ENCODE measurements at places on chromosomes 13 and 19. TPM values are rescaled to one million over a fixed set of nuclear protein-coding genes. Genes with fewer than 3 reads are reported as not detected.

DNA sequence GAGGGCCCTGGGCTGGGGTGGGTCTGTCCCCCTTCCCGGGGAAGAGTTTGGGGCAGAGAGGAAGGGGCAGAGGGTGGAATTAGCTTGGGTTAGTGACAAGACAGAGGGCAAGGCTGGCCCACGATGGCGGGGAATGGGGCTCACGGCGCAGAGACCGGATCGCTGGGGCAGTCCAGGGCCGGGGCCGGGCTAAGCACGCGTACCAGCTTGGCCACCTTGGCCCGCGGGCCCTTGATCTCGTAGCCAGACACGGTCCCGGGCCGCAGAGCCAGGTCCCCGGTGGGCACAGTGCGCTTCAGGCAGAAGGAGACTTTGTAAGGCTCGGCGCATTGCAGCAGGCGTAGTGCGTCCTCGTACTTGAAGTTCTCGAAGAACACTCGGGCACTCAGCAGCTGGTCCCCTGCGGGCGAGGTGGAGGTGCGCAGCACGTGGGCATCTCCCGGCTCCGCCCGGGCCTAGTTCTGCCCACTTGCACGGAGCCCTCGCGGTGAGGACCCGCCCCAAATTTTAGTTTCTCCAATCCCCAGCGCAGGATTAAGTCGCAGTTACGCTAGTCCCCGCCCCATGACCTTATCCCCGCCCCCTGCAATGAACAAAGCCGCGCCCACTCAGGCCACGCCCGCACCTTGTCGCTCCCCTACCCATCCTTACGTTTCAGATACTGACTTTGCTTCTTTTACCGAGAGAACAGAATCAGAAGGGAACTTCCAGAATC is 8.6 kb upstream of the HIPK4 start:
- DNase-seq: peak; percentile 51

- peak; percentile 92 for DNase-seq
Measured at GRCh38 chr19:49664171-49665035, 1.3 kb downstream of the IRF3 start.

SIGLEC9 gene
- total RNA-seq: 0.59 TPM

GRCh38 chr19:3653865-3654513 is 27.4 kb upstream of the CACTIN start:
- no peak for DNase-seq

GRCh38 chr13:33945477-33945876 is 127.5 kb downstream of the RFC3 start:
- no peak for DNase-seq

ZNF534 gene
- not detected for total RNA-seq

- DNase-seq: no peak
Measured at GRCh38 chr13:49216334-49216733, 3.8 kb upstream of the MLNR start.

ZNF888 gene
- total RNA-seq: 3.0 TPM

DNA sequence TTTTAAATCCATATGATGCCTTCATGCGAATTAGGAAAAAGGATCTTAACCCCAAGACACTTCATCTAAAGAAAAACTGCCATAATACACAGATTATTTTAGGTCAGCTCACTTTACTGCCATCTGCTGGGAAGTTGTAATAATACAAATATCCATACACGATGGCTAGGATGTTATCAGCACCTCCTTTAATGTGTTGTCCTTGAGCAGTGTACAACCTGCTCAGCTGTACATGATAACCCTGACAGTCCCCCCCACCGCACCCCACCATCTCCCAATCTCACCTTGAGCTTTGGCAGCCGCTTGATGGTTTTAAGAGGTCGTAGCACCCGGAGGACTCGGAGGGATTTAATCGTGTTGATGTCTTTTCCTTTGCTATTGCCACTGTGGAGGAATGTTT is 112.2 kb downstream of the IER2 start:
- DNase-seq: no peak

GRCh38 chr19:49403404-49404187 is 15.5 kb downstream of the KASH5 start:
- no peak for DNase-seq

DNA sequence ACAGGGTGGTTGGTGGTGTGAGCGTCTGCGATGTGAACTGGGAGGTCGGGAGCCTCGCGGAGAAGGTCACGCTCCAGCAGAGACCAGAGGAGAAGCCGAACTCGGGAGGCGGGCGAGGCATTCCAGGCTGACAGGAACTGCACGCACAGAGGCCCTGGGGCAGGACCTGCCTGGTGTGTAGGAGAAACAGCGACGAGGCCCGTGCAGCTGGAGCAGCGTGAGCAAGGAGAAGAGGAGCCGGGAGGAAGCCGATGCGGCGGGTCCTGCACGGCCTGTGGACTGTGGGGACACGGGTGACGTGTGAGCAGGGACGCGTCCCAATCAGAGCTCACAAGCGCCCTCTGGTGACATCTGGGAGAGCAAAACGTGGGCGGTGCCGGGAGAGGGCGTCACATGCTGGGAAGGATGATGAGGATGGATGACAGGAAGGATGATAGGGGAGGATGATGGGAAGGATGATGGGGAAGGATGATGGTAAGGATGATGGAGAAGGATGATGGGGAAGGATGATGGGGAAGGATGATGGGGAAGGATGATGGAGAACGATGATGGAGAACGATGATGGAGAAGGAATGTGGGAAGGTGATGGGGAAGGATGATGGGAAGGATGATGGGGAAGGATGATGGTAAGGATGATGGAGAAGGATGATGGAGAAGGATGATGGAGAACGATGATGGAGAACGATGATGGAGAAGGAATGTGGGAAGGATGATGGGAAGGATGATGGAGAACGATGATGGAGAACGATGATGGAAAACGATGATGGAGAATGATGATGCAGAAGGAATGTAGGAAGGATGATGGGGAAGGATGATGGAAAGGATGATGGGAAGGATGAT is 16.1 kb upstream of the MADCAM1 start:
- DNase-seq: peak; percentile 34

GRCh38 chr19:45418802-45419201 is 4.9 kb downstream of the ERCC1 start:
- DNase-seq: no peak

- no peak for DNase-seq
Measured at GRCh38 chr13:111295886-111296285, 24.6 kb upstream of the TEX29 start.

- no peak for DNase-seq
Measured at GRCh38 chr13:44972956-44973581, 16.2 kb downstream of the NUFIP1 start.

POSTN gene
- total RNA-seq: not detected

PLVAP gene
- total RNA-seq: not detected

NAA16 gene
- 76.9 TPM for total RNA-seq

IGSF23 gene
- total RNA-seq: not detected

LRRC63 gene
- 0.17 TPM for total RNA-seq

GRCh38 chr19:12984143-12984627 is 11.1 kb upstream of the NFIX start:
- DNase-seq: no peak

DNA sequence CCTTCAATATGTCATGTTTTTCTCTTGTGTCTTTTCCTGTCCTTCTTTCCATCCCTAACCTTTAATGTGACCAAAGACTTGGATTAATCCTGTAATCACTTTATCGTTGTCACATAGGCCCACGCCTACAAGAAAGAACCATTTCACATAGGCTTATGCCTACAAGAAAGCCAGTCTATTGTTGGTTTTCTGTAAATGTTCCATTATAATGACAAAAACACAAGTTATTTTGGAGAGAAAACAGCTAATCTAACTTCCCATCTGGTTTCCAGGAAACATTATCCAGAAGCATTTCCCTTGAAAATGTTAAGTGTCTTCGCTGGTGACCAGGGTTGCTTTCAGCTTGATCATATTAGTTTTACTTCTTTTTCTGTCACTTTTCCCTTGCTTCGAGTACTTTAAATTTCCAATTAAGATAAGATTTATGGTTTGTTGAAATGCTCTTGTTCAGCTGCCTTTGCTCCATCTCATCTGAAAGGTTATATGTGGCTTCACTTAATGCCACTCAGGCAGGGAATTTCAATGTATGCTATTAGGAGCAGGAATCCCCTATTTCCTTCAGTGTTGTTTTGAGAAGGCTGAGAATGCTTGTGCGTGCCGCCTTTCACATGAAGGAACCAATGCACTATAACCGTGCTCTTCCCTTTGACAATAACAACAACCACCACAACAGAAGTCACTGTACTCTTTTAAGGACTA is 708.2 kb downstream of the EFNB2 start:
- no peak for DNase-seq

- no peak for DNase-seq
Measured at GRCh38 chr13:110509478-110509926, 52.0 kb downstream of the RAB20 start.

DNA sequence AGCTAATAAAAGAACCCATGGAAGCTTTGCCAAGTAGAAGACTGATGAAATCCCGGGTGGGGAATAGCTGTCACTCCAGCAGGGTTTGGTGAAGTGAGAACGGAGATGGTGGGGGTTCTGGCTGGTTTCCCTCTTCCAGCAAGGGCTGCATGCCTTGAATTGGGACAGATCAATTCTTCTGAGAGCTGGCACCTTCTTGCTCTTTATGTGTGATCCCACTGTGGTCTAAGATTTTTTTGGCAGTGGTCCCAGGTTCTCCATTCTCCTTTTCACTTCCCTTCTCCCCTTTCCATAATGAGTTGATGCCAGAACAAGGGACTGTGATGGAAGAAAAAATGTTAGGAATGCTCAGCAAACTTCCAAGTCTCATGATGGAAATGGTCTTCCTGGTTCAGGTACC is 50.0 kb downstream of the TNFSF11 start:
- DNase-seq: no peak

DNA sequence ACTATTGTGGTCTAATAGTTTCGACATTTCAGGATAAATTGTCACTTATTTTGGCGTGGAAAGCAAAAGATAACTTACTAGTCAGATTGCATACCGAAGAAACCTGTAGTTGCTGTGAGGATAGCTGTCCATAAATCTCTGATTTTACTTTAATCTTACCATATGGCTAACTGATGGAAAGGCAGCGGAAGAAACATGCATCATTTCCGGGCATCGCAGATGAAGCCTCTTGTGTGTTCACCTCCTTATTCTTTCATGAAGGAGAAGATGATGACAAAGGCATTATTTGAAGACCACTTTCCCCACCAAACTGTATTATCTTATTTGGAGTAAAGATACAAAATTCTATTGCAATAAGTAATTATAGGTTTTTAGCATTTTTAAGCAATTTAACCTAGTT is 763.6 kb upstream of the SLITRK6 start:
- DNase-seq: no peak

- DNase-seq: peak; percentile 43
Measured at GRCh38 chr13:112873851-112874750, 94.9 kb upstream of the MCF2L start.

UBE2L5 gene
- total RNA-seq: 0.11 TPM

- no peak for DNase-seq
Measured at GRCh38 chr13:91745967-91746366, 347.5 kb downstream of the GPC5 start.

R3HDM4 gene
- total RNA-seq: 313 TPM

SLC6A16 gene
- 1.5 TPM for total RNA-seq

DNA sequence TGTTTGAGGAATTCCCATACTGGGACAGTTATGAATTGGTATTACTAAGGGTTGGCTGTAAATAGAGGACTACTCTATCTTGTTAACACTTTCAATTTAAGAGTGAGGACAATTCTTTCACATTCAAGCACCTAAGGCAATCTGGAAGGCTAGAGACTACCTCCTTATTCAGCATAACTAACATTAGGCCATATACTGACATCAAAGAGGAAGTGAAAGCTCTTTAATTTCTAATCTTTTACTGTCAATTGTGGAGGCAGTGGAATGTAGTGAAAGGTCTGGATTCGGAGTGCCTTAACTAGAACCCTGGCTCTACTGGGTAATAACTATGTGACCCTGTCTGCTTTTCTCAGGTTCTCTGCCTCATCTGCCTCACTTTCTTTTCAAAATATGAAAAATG is 134.0 kb downstream of the UFM1 start:
- no peak for DNase-seq

KCNN1 gene
- not detected for total RNA-seq

GRCh38 chr13:70829748-70830147 is 721.5 kb upstream of the KLHL1 start:
- DNase-seq: no peak

- peak; percentile 77 for DNase-seq
Measured at GRCh38 chr19:19459707-19460251, 54.3 kb downstream of the GATAD2A start.

DNA sequence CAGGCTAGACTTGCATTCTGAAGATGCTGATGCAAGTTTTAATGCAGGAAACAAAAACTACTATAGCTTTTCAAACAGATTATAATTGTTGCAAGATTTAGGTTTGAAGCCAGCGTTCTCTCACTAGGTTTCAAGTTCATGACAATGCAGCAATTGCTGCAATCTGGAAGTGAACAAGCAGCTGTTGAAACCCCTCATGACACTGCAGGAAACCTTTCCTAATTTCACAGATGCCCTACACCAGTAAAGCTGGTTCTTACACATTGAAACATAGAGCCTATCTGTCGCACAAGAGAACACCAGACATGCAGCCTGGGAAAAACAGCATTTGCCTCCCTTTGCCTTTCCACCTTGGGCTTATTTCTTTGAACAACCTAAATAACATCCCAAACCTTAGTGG is 1737.2 kb upstream of the MIR17HG start:
- DNase-seq: no peak

- DNase-seq: no peak
Measured at GRCh38 chr13:112704308-112705145, 14.7 kb downstream of the ATP11A start.

- DNase-seq: no peak
Measured at GRCh38 chr19:18063463-18063862, 23.3 kb downstream of the IL12RB1 start.

DNA sequence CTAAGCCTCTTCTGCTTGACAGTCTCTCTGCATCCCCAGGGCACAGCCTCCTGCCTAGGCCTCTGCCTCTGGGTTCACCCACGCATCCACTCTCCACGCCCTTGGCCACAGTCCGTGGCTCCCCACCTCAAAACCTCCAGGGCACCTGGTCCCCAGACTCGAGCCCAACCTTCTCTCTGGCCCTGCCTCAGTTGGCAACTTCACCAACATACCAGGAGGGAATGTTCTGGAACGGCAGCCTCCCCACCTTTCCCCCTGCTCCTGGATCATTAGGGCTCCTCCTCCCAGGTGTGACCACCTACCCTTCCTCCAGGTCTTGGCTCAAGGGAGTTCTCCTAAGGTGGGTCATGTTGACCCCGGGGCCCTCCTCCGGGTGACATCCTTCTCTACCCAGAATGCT is 69.1 kb downstream of the SOX1 start:
- DNase-seq: no peak

STOML3 gene
- total RNA-seq: not detected

CLEC4M gene
- total RNA-seq: not detected

GRCh38 chr19:29569038-29569911 is 36.8 kb upstream of the POP4 start:
- no peak for DNase-seq

- no peak for DNase-seq
Measured at GRCh38 chr13:83350569-83350968, 531.7 kb downstream of the SLITRK1 start.

DNA sequence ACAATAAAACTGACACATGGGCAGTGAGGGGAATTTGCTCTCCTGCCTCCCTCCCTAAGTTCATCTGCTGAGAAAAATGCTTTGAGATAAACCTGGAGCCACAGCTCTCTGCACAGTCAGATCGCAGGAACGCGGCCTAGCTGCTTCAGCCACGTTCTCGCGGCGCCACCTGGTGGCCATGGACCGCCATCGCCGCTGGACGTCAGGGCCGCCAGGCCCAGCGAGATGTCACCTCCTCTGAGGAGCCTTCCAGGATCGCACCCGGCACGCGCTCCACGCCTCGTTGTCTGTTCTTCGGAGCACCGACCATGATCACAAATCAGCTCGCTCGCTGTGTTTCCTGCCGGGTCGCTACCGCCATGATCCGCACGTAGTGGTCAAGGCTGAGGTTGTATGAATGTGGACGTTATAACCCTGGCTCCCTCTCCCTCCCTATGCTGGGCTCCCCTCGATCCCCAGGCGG is 20.6 kb upstream of the USP29 start:
- DNase-seq: peak; percentile 23

All from CD4-positive, alpha-beta T cell (primary cell).